ENCODE measurements at places on chromosomes 4 and X. TPM values are rescaled to one million over a fixed set of nuclear protein-coding genes. Genes with fewer than 3 reads are reported as not detected.

GRCh38 chr4:1901127-1901526 lies 29.9 kb downstream of the NSD2 start:
- DNase-seq: no peak

DNA sequence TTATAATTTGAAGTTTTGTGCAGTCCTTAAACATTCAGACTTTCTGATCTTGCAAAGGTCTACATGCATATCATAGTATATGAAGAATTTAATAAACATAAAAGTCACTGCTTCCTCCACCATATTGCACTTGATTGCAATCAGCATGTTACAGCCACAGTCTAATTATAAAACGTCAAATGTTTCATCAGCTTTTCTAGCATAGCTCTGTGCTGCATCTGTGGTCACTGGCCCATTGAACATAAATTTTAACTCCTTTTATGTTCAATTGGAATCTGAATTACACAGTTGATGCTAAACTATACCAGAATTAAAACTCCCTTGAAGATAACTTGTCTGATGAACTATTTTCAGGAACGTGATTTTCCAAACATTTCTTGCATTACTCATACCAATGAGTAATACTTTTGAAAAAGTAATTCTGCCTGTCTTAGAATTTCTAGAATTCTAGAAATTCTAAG lies 329.1 kb downstream of the GALNTL6 start:
- DNase-seq: no peak

DNA sequence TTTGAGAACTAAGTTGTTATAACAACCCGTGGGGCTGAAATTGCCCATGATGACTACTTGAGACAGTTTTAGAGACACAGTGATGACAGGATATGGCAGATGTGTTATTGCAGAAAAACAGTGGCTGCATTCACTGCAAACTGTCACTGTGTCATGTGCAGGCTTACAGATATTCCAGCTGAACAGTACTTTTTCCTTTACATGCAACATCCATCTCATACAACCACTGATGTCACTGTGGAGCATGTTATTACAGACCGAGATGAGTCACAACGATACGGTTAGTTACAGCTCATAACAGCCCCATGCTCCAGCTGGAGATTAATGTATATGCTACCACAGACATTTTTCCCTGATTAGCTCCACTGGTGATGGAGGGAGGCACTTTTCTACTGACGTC lies 207.4 kb downstream of the TMA16 start:
- DNase-seq: no peak

DNA sequence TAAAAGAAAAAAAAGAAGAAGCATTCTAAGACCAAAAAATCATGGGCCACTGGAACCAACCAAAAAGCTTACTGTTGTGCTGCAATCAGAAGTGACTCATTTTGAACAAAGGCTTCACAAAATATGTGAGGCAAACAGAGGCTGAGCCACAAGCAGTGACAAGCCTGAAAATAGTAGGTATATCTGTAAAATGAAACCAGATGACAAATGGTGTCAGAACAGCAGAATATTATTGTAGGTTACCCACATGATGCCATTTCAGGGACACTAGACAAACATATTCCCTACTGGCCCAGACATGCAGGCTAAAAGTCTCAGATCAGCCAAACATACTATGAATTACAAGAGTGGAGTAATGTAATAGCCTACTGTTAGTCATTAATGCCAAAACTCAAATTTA lies 1301.8 kb upstream of the DIAPH2 start:
- no peak for DNase-seq

DNA sequence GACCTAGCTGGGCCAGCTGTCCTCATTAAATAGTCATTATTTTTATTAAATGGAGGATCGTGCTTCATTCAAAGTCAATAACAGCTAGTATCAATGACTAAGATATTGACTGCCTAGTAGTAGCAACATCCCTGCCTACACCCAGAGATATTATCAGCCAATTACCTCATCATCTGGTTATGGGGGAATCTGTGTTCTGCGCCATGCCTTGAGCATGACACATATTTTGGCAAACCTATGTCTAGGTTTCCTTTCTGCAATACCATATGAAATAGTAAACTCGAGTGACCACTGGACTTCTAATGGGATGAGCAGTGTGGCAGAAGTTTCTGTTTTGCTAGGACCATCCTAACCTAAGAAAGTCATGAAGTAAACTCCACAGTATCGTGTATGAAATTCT lies 50.0 kb upstream of the AADAT start:
- no peak for DNase-seq

GRCh38 chrX:19225909-19226308 lies 103.6 kb upstream of the ADGRG2 start:
- no peak for DNase-seq

DNA sequence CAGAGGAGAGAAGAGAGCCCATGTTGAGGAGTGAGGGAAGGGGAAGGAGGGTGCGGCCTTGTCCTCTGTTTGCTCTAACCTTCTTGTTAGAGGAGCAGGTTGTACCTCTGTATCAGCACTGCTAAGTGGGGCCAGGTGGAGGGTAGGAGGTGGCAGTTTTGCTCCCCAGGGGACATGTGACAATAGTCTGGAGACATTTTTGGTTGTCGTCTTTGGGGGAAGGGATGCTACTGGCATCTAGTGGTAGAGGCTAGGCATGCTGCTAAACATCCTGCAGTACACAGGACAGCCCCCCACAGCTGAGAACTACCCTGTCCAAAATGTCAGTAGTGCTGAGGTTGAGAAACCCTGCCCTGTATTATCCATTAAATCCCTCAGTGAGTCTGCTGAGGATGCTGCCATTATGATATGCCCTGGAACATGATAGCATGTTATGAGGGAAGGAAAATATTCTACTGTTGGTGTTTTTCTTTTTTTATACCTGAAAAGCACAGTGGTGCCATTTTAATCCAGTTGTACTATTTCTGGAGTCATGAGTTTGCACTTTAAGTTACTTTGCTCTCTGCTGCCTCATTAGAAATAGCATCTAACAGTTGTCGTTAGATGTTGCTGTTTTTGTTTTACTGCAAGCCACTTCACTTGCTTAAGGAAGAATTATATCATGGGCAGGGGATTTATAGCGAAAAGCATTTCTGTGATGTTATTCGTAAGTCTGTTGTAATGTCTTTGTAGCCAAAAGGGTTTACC lies 90.6 kb downstream of the LRP2BP start:
- no peak for DNase-seq

DNA sequence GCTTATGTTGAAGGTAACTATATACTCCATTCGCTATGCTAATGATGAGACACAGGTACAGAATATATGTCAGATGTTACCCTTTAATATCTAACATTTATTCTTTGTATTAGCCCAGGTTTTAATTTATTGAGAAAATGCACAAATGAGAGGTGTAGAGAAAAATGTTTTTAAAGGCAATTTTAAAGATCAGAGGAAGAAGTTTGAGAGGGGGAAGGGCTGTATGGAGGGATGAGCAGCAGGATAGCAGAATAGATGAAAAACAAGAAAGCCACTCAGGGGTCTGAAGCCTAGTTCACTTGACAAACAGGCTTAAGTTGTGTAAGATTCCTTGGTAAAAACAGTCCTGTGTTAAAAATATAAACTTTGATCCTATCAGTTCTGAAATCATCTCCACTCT lies 3.7 kb downstream of the MAB21L2 start:
- no peak for DNase-seq

GRCh38 chr4:155383541-155383940 lies 6.8 kb upstream of the MAP9 start:
- no peak for DNase-seq

GRCh38 chrX:40897718-40898270 lies 162.5 kb upstream of the MED14 start:
- DNase-seq: no peak

DNA sequence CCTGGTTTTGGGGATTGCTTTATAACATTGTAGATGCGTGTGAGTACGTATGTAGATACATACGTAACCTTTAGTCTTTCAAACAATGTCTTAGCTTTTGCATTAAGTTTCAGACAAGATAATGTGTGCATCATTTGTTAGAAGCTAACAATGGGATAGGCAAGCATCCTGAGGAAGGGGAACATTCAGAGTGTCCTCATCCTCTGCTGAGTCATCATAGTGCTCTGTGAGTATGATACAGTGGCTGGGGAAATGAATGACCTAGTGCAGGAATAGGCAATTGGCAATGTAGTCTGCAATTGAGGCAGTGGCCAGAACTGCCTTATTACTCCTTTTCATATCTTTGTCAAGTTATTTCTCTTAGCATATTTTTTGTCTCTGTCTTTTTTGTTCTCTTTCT lies 7.3 kb downstream of the NAP1L5 start:
- DNase-seq: no peak

DNA sequence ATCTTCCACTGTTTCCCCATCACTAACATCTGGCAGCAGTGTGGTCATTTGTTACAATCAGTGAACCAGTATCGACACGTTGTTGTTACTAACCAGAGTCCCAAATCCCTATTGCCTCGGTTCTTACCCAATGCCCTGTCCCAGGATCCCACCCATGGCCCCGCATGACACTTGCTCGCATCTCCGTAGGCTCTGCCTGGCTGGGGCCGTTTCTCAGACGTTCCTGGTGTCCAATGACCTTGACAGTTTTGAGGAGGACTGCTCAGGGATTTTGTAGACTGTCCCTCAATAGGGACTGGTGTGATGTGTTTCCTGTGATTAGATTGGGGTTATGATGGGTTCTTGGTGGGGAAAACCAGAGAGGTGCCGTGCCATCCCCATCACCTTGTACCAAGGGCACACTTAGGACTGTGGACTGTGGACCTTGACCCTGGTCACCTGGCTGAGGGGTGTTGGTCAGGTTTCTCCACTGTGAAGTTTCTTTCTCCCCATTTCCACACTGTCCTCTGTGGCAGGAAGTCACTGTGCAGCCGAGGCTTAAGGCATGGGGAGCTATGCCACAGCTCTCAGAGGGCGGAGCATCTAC lies 108.4 kb downstream of the ADRA2C start:
- DNase-seq: no peak

DNA sequence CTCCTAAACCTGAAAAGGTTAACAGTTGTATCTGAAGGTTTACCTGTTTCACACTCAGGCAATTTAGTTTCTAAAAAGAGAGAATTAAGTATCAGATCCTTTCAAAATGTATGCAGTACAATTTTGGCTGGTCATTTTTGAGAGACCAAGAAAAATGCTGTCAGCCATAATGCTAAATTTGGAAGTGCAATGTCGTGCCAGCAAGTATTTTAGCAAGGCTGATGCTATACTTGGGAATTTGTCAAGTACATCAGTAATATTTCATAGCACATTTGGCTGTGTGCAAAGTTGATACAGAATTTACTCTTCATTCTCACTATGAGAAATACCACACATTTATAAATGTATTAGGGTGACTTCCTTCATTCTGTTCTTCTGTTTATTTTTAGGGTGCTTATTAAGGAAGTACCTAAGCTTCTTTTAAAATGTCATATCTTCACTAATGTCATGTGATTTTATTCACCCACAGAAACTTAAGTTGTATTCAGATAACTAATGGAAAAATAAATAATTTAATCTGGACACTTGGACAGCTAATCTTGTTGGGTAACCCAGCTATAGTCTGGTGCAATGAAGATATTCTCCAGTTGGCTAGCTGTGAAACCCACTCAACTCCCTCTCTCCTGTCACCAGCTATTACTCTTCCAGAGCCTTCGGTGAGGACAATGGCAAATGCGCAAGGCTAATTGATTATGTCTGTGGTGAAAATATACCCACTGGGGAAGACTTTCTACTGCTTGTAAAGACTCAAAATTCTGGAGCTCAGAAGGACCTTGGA lies 84.2 kb upstream of the TLL1 start:
- no peak for DNase-seq

DNA sequence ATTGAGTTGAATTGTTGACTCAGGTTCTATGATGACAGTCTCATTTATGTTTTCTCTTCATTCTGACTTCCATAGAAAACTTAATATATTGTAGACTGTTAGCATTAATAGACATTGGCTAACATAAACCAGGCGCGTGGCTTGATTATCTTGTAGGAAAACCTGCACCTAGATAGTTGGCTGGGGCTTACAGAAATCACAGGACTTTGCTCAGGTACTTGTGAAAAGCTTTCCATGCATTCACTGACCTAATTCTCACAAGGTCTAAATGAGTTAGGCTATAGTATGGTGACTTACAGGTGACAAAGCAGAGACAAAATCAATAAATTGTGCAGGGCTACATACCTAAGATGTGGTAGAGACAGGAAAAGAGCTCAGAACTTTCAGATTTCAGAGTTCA lies 212.8 kb downstream of the GPAT3 start:
- no peak for DNase-seq

DNA sequence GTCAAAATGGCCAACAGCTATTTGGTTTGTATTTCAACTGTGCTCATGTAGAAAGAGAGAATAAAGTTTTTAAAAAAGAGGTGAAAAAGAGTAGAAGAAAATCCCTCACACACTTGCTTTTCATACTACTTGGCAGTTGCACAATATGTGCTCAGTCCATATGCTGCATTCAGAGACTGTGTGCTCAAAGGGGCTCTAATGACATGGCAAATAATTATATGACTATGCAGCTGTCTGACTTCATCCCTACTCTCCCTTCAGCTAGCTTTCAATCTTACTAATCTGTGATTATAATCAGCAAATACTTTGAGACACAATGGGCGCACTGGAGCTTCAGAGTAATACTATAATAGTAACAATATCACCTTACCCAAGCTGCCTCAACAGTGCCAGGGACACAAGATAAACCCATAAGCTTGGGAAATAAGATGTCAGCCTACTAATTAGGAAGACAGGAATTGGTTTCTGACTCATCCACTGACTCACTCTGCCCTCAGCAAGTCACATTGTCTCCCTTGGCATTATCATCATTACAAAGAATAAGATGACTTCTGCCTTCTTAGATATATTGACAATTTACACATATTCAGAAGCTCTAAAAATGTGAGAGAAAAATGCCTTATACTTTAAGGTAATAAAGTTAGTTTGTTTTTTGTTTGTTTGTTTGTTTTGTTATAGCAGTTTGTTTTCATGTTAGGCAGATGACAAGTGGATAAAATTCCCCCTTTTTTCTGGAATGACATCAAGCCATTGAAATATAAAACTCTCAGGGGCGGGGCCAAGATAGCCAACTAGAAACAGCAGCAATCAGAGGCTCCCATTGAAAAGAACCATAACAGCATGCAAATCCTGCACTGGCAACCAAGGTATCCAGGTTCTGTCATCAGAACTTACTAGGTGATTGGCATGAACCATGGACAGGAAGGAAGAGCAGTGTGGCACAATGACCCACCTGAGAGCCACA lies 311.6 kb downstream of the FAM133A start:
- DNase-seq: no peak

GRCh38 chr4:7342223-7343080 lies 92.3 kb downstream of the PSAPL1 start:
- DNase-seq: no peak

GRCh38 chrX:9134366-9134765 lies 100.4 kb upstream of the FAM9B start:
- DNase-seq: peak; percentile 18

GRCh38 chr4:3177426-3177825 lies 71.5 kb upstream of the MSANTD1 start:
- no peak for DNase-seq

GRCh38 chrX:118569676-118570075 lies 74.1 kb downstream of the DOCK11 start:
- DNase-seq: no peak

GRCh38 chrX:37997096-37997495 lies 9.3 kb upstream of the SYTL5 start:
- no peak for DNase-seq

ARX gene
- not detected for total RNA-seq

SMIM10L2A gene
- total RNA-seq: 2.3 TPM

ARMCX4 gene
- total RNA-seq: 5.5 TPM

SPIN2A gene
- total RNA-seq: 0.22 TPM

PCSK1N gene
- total RNA-seq: 0.32 TPM

STAP1 gene
- 0.22 TPM for total RNA-seq

ACSL1 gene
- total RNA-seq: 477 TPM

GPRASP1 gene
- 4.6 TPM for total RNA-seq

SPANXA1 gene
- not detected for total RNA-seq

NSD2 gene
- 45.3 TPM for total RNA-seq

Measured in left ventricle myocardium superior (tissue), 1 donor.